Central memory CD8-positive, alpha-beta T cell (primary cell): ENCODE measurements at places on chromosomes 12 and 14.

GRCh38 chr12:87382959-87383566 is 646.1 kb downstream of the C12orf50 start:
- DNase-seq: no peak
- no peak overlapping the region for H3K27ac ChIP-seq
- peaks cover 2% of the 10 kb centered on the region for H3K36me3 ChIP-seq
- no peaks in the 10 kb centered on the region for H3K27me3 ChIP-seq
- no peak overlapping the region for H3K4me3 ChIP-seq

DNA sequence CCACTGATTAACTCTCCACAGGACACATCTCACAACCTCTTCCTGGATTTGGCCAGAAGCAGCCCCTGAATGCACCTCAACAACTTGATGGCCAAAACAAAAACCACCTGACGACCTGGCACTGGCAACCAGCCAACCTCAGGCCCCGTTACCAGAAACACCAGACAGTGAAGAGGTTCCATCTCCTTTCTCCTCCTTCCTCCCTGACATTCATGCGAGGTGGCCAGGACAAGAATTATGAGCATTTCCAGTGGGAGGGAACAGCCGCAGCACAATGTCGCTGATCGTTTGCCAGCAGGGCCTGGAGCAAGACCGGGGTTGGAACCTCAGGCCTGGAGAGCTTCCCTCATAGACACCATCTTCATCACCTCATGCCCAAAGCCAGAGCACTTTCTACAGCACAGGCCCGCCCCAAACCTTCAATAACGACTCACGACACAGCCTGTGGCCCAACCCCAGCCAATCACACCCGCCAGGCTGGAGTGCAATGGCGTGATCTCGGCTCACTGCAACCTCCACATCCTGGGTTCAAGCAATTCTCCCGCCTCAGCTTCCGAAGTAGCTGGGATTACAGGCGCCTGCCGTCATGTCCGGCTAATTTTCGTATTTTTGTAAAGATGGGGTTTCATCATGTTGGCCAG is 48.7 kb downstream of the CCDC88C start:
- DNase-seq: no peak
- H3K27ac ChIP-seq: peak overlapping the region; percentile 94
- H3K4me1 ChIP-seq: peaks cover 95% of the 10 kb centered on the region
- peak overlapping the region; percentile 75 for H3K4me3 ChIP-seq
- no peaks in the 10 kb centered on the region for H3K27me3 ChIP-seq

- H3K27me3 ChIP-seq: no peaks in the 10 kb centered on the region
- H3K36me3 ChIP-seq: no peaks in the 10 kb centered on the region
- no peak for DNase-seq
- H3K27ac ChIP-seq: no peak overlapping the region
- no peaks in the 10 kb centered on the region for H3K4me1 ChIP-seq
Observed at GRCh38 chr12:42865282-42865681, 275.7 kb upstream of the PRICKLE1 start.

DNA sequence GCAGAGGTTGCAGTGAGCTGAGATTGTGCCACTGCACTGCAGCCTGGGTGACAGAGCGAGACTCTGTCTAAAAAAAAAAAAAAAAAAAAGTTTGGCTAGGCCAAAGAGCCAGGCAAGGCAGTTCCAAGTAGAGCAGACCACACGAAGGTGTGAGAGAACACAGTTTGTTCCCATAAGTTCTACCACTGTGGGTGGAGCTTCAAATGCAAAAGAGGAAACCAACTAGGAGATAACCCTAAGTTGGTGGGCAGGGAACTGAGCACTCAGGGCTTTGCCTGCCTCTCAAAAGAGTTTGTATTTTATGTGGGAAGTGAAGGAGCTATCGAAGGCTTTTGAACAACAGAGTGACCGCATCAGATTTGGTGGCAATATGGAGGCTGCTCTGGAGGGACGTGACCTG is 15.1 kb downstream of the SOCS2 start:
- H3K27me3 ChIP-seq: peaks cover 35% of the 10 kb centered on the region
- peaks cover 1% of the 10 kb centered on the region for H3K36me3 ChIP-seq
- H3K4me3 ChIP-seq: no peak overlapping the region

GRCh38 chr12:22101749-22102243 is 55.8 kb downstream of the CMAS start:
- H3K27ac ChIP-seq: no peak overlapping the region
- DNase-seq: no peak

GRCh38 chr14:81436296-81437138 is 36.4 kb upstream of the STON2 start:
- H3K4me3 ChIP-seq: peak overlapping the region; percentile 71
- no peaks in the 10 kb centered on the region for H3K36me3 ChIP-seq
- H3K27me3 ChIP-seq: peaks cover 91% of the 10 kb centered on the region
- peaks cover 16% of the 10 kb centered on the region for H3K4me1 ChIP-seq
- H3K27ac ChIP-seq: no peak overlapping the region

DNA sequence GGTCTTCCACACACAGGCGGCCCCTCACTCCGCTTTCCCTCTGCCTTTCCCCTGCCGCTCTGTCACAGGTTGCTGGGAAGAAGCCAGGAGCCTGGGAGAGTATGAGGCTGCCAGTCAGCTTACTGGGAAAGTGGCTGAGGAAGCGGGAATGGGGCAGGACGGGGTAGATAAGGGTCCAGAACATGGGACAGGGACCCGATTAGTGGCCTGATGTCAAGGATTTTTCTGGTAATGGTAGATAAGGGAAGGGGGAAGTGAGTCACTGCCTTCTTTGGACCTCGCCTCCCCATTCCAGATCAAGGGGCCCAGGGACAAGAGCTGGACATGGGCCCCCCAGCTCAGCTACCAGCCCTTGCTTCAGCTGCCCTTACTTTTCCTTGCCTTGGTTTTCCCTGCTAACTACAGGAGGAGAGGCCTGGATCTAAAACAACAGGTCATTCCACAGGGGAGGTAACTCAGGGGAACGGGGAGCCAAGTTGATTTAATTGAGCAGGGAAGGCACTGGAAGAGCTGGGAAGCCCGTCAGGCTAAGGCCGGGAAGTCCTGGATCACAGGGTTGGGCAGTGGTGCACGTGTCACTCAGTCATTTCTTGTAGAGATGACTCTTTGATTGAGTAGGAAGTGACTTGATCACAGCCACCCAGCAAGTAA is 3.5 kb upstream of the LPAR5 start:
- DNase-seq: no peak
- H3K27me3 ChIP-seq: no peaks in the 10 kb centered on the region
- H3K36me3 ChIP-seq: peaks cover 9% of the 10 kb centered on the region
- H3K27ac ChIP-seq: no peak overlapping the region
- H3K4me1 ChIP-seq: peaks cover 18% of the 10 kb centered on the region

- H3K27ac ChIP-seq: no peak overlapping the region
- H3K4me3 ChIP-seq: no peak overlapping the region
- no peak for DNase-seq
- H3K36me3 ChIP-seq: no peaks in the 10 kb centered on the region
Observed at GRCh38 chr14:70259420-70259819, 70.7 kb upstream of the SLC8A3 start.

DNA sequence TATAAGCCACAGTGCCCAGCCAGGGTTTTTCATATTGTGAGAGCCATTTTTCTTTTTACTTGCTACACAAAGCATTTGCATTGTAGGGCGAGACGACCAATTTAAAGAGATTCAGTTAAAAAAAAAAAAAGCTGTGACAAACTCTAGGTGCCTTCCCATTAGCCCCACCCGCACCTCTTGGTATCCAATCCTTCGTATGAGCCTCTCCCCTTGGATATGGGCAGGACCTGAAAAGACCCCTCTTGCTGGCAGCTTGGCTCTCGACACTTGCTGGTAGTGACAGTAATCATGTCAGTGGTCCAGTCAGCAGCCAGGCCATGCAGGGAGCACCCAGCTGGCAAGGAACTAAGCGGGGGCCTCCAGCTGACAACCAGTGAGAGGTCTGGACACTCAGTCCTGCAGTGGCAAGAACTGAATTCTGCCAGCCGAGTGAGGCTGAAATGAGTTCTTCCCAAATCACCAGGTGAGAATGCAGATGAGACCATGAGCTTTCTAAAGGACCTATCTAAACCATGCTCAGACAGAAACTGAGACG is 46.5 kb downstream of the SINHCAF start:
- H3K27me3 ChIP-seq: no peaks in the 10 kb centered on the region
- H3K36me3 ChIP-seq: peaks cover 43% of the 10 kb centered on the region
- H3K27ac ChIP-seq: no peak overlapping the region
- H3K4me3 ChIP-seq: no peak overlapping the region

GRCh38 chr12:54460317-54460923 is 13.0 kb downstream of the GTSF1 start:
- no peak overlapping the region for H3K4me3 ChIP-seq
- H3K4me1 ChIP-seq: no peaks in the 10 kb centered on the region
- H3K27ac ChIP-seq: no peak overlapping the region
- no peak for DNase-seq
- H3K36me3 ChIP-seq: peaks cover 19% of the 10 kb centered on the region
- H3K27me3 ChIP-seq: no peaks in the 10 kb centered on the region

GRCh38 chr14:94100847-94101246 is 9.7 kb upstream of the IFI27 start:
- no peak overlapping the region for H3K4me3 ChIP-seq
- H3K27me3 ChIP-seq: no peaks in the 10 kb centered on the region
- no peaks in the 10 kb centered on the region for H3K4me1 ChIP-seq

DNA sequence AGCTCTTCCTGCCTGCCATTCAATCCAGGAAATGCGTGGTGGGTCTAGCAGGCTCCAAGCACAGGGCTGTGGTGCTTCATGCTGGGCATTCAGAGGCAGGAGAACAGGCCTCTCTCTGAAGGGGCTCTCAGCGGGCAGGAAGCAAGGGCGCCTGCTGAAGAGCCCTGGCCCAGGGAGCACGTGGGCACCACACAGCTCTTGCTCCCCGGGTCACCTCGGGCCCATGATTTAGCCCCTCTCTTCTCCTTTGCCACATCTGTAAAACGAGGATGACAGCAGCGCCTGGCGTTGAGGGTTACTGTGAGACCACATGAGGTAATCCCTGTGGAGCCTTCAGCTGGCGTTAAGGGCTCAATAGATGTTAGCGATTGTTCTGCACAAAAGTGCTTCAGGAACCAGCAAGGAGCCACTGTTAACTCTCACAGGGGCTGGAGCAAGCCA is 37.6 kb upstream of the SPTLC2 start:
- no peak overlapping the region for H3K4me3 ChIP-seq
- no peak for DNase-seq
- peaks cover 6% of the 10 kb centered on the region for H3K4me1 ChIP-seq
- no peak overlapping the region for H3K27ac ChIP-seq
- no peaks in the 10 kb centered on the region for H3K36me3 ChIP-seq
- no peaks in the 10 kb centered on the region for H3K27me3 ChIP-seq

GRCh38 chr14:32074887-32075572 is 2.1 kb upstream of the ARHGAP5 start:
- DNase-seq: no peak
- peaks cover 36% of the 10 kb centered on the region for H3K4me1 ChIP-seq
- no peak overlapping the region for H3K4me3 ChIP-seq
- peaks cover 11% of the 10 kb centered on the region for H3K36me3 ChIP-seq
- no peak overlapping the region for H3K27ac ChIP-seq
- H3K27me3 ChIP-seq: no peaks in the 10 kb centered on the region

DNA sequence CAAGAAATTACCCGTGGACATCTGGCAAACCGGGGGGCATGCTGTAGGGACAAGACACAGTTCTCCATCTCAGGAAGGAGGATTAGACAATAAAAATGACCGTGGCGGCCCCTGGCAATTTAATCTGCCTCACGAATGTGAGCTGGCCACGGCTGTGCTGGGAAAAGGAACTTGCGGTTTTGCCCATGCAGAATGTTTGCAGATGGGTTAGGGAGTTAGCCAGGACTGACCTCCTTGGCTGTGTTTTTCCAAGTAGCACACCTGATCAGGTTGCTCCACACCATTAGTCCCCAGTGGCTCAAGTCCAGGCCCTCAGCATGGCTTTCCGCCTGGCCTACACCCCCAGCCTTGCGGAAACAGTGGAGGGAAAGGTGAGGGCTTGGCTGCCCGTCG is 20.8 kb downstream of the TPCN1 start:
- H3K4me1 ChIP-seq: peaks cover 5% of the 10 kb centered on the region
- no peak for DNase-seq
- H3K4me3 ChIP-seq: no peak overlapping the region
- no peaks in the 10 kb centered on the region for H3K27me3 ChIP-seq

DNA sequence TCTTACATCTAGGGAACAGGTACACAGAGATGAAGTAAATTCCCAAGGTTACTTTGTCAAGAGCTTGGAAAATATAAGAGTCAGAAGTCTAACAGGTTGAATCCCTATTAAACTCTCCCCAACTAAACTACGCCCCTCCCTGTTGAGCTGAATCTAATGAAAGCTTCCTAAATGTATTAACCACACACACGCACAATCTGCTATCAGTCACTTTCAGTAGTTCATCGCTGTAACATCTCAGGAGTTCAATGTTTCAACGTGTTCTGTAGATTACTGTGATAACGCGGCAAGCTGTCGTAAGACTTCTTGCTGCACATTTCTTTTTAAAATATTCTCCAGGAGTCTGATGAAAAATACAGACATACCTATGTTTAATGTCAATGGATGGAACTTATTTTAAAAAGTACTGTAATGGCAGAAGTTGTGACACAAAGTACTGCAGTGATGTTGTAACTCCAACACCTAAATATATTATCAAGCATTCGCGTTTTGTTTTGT is 612 bp upstream of the SLC25A3 start:
- H3K27ac ChIP-seq: peak overlapping the region; percentile 99
- H3K4me3 ChIP-seq: peak overlapping the region; percentile 97
- peaks cover 32% of the 10 kb centered on the region for H3K4me1 ChIP-seq
- DNase-seq: no peak
- peaks cover 37% of the 10 kb centered on the region for H3K36me3 ChIP-seq
- H3K27me3 ChIP-seq: no peaks in the 10 kb centered on the region

DNA sequence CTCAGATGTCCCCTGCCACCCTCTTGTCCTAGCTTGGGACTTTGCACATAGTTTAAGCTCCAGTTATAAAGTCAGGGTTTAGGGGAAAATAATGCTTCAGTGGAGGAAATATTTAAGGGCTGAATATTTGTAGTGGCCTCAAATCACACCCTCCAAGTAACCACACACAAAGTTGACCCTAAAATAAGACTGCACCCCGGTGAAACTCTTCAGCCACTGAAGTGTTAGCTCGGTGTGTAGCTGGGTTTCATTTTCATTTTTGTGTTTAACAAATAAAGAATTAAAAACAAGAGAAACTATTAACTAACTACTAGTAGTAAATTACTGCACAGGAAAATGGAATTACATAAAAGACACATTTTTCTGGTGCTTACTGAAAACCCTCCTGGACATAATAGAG is 14.8 kb upstream of the BCL11B start:
- H3K4me3 ChIP-seq: peak overlapping the region; percentile 76
- no peak for DNase-seq
- H3K27me3 ChIP-seq: no peaks in the 10 kb centered on the region
- peaks cover 41% of the 10 kb centered on the region for H3K4me1 ChIP-seq
- H3K36me3 ChIP-seq: peaks cover 12% of the 10 kb centered on the region
